PC-9 (cell line): ENCODE measurements at places on chromosomes 3 and 15. TPM values are rescaled to one million over a fixed set of nuclear protein-coding genes. Genes with fewer than 3 reads are reported as not detected.

DNA sequence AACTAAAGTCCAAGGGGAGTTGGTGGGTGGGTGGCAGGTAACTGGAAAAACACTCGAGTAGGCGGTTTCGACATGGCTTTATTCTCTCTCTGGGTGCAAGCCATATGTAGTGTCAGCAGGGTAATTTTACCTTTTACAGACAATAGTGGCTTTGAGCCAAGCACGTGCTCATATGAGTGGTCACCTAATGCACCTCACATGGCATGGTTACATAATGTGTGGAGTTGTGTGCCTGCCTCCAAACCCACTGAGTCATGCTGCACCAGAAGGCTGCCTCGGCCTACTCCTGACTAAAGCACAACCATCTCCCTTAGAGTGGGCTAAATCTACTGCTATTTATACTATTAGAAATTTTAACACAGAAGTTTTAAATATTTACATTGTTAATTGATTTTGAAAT, 16.5 kb downstream of the CCRL2 start:
- DNase-seq = peak; percentile 48
- H3K4me1 ChIP-seq = peaks cover 60% of the 10 kb centered on the region
- H3K36me3 ChIP-seq = no peaks in the 10 kb centered on the region

GRCh38 chr3:110900576-110900975, 171.0 kb upstream of the NECTIN3 start:
- no peaks in the 10 kb centered on the region for H3K4me1 ChIP-seq
- H3K27me3 ChIP-seq = no peaks in the 10 kb centered on the region
- DNase-seq = no peak
- no peaks in the 10 kb centered on the region for H3K36me3 ChIP-seq
- H3K4me3 ChIP-seq = no peak overlapping the region
- no peak overlapping the region for H3K27ac ChIP-seq

DNA sequence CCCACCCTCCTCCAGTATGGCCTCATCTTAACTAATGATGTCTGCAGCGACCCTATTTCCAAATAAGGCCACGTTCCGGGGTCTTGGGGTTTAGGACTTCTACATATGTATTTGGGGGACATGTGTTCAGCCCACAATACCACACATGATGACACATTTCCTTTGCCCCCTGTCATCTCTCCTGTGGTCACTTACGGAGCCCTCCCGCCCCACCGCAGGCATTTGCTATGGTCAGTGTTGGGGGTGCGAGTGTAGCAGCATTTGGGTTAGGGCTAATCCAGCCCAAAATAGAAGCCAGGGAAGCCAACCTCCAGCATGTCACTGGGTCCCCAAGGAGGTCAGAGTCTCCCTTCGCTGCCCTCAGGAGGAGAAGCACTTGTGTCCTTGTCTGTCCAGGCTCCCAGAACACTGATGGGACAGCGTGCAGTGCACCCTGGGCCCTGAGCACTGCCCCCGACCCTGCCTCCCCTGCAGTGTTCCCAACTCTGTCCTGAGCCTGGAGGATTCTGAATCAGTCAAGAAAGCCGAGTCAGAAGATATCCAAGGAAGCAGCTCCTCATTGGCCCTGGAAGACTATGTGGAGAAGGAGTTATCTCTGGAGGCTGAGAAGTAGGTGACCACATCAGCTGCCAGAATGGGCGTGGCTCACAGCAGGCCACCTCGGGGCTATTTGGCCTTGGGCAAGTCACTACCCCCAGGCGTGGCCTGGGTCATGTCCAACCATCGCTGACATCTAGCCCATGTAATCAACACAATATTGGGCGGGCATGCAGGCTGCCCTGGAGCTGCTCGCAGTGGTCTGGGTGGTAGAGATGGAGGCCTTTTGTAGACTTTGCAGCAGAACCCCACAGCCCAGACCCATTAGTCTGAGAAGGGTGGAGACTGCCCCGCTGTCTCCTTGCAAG, 46.9 kb upstream of the FGD5 start:
- no peaks in the 10 kb centered on the region for H3K4me1 ChIP-seq
- DNase-seq = no peak
- no peak overlapping the region for H3K27ac ChIP-seq
- no peaks in the 10 kb centered on the region; the same call in none of the 2 replicates for H3K27me3 ChIP-seq
- H3K36me3 ChIP-seq = no peaks in the 10 kb centered on the region

DNA sequence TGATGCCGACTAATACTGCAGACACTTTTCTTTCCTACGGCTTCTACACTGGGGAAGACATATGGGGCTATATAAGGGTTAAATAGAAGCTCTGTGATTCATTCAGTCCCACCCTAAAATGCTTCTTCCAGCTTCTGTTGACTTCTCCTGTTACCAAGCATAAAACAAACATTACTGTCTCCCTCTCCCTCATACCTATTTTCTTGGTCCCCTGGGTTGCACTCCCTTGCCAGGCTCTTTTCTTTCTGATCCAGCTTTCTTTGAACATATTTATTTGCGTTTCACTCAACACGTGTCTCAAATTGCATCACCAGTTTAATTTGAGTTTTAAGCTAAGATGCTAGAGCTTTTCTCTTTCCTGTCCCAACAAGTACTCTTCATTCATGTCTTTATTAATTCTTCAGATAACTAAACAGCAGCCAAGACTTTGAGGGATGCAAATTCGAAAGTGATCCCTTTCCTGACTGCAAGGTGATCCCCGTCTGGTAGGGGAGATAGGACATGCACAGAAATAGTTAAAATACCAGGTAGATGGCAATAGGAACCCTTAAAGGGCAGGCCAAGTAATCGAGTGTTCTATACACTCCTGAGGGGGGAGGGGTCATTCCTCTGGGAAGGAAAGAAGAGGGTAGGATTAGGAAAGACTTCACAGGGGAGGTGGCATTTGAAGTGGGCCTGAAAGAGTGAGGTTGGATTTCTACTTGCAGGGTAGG, 198.6 kb upstream of the BCL6 start:
- no peaks in the 10 kb centered on the region for H3K36me3 ChIP-seq
- DNase-seq = peak; percentile 43
- H3K27ac ChIP-seq = peak overlapping the region; percentile 94

DNA sequence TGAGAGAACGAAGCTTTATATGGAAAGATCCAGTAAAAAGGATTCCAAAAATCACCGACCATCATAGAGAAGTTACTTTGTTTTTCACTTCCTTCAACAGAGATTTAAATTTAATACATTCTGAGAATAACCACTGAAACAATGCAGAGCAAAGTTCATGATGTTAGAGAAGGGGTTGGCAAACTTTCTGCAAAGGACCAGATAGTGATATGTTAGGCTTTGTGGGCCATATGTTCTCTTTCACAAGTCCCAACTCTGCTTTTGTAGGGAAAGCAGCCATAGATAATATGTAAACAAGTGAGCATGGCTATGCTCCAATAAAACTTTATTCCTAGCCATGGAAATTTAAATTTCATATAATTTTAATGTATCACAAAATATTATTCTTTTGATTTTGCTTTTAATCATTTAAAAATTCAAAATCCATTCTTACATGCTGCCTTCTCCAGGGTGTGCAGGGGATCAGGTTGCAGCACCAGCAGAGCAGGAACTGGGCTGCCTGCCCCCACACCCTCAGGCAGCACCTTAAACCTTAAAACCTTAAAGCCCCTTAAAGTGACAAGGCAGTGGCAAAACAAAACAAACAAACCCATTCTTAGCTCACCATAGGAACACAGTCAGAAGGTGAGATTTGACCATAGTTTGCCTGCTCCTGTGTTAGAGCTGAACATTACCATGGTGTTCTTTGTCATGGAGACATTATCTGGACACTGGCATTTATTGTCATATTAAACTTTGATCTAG, 16.9 kb upstream of the IGSF10 start:
- H3K27me3 ChIP-seq = no peaks in the 10 kb centered on the region
- no peak overlapping the region for H3K27ac ChIP-seq
- DNase-seq = peak; percentile 51
- no peak overlapping the region for H3K4me3 ChIP-seq
- peaks cover 20% of the 10 kb centered on the region for H3K4me1 ChIP-seq

DNA sequence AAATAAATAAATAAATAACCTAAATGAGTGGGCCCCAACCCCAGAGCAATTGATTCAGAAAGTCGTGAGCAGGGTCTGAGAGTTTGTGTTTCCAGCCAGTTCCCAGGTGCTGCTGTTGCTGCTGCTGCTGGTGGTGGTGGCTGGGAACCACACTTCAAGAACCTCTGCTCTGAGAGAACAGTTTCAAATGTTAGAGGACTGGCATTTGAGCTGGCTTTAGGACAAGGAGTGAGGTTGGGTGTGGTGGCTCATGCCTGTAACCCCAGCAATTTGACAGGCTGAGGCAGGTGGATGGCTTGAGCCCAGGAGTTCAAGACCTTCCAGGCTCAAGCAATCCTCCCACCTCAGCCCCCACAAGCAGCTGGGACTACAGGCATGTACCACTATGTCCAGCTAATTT, 123.1 kb upstream of the UBE2E1 start:
- no peak for DNase-seq
- peaks cover 26% of the 10 kb centered on the region for H3K4me1 ChIP-seq
- no peak overlapping the region for H3K4me3 ChIP-seq
- no peaks in the 10 kb centered on the region for H3K36me3 ChIP-seq
- no peak overlapping the region for H3K27ac ChIP-seq

GRCh38 chr3:112477891-112478290, 21.4 kb downstream of the BTLA start:
- no peak for DNase-seq
- no peaks in the 10 kb centered on the region for H3K4me1 ChIP-seq
- H3K4me3 ChIP-seq = no peak overlapping the region
- H3K27ac ChIP-seq = no peak overlapping the region
- no peaks in the 10 kb centered on the region for H3K27me3 ChIP-seq

DNA sequence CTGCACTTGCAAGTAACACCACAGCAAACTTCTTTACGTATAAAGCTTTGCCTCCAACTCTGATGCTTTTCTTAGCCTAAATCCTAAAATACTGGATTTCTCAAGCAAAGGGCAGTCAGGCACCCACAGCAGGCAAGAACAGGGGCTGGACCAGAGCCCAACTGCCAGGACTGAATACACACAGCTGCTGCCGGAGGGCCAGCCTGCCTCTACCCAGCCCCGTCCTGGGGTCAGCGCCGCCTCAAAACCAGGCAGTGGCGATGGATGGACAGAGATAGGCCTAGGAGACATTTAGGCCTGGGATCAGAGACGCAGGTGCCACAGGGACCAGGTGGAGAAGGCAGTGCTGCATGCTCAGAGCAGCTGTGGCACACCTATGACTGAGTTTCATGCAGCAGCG, 47.6 kb upstream of the SEC61A1 start:
- no peak overlapping the region for H3K27ac ChIP-seq
- H3K36me3 ChIP-seq = no peaks in the 10 kb centered on the region
- no peaks in the 10 kb centered on the region for H3K4me1 ChIP-seq
- peaks cover 3% of the 10 kb centered on the region; the same call in 1 of the 2 replicates for H3K27me3 ChIP-seq
- no peak for DNase-seq
- no peak overlapping the region for H3K4me3 ChIP-seq

GRCh38 chr3:109731639-109732473, 394.5 kb upstream of the DPPA4 start:
- H3K27me3 ChIP-seq = no peaks in the 10 kb centered on the region
- no peak overlapping the region for H3K27ac ChIP-seq
- H3K36me3 ChIP-seq = no peaks in the 10 kb centered on the region
- no peaks in the 10 kb centered on the region for H3K4me1 ChIP-seq
- H3K4me3 ChIP-seq = no peak overlapping the region

GRCh38 chr3:112351036-112351435, 18.1 kb downstream of the CD200 start:
- no peaks in the 10 kb centered on the region for H3K36me3 ChIP-seq
- H3K27ac ChIP-seq = no peak overlapping the region
- H3K4me1 ChIP-seq = no peaks in the 10 kb centered on the region
- no peak for DNase-seq

DNA sequence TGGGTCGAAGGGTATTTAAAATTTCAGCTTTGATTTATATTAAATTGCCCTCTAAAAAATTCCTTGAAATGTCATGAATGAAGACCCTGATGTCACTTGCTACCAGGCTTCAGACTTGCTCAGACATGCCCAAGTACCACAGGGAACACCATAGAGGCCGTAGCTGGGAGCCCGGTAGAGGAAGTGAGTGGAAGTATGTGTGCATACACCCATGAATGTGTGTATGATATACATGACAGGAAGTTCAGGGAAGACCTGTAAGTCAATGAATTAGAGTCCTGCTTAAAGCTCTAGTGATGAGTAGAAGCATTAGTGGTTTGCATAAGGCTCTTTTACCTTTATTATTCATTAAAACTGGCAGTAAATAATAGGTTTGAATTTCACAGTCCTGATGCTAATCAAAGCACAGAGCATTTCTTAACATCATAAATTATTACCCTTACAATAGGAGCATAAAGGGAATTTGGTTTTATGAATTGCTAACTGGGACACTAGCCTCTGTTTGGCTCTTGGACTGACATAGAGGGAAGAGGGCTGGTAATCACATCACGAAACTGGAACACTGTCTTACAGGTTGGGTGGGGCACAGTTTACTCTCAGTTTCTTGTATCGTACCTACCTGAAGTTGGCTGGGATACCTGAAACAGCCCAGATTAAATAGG, 144.4 kb downstream of the CHST2 start:
- no peaks in the 10 kb centered on the region for H3K4me1 ChIP-seq
- no peak overlapping the region for H3K4me3 ChIP-seq
- no peak overlapping the region for H3K27ac ChIP-seq
- H3K27me3 ChIP-seq = no peaks in the 10 kb centered on the region
- DNase-seq = no peak

GRCh38 chr3:132898141-132898540, 140.1 kb upstream of the TMEM108 start:
- no peaks in the 10 kb centered on the region for H3K36me3 ChIP-seq
- no peaks in the 10 kb centered on the region for H3K27me3 ChIP-seq
- H3K4me3 ChIP-seq = no peak overlapping the region
- no peak for DNase-seq
- H3K4me1 ChIP-seq = no peaks in the 10 kb centered on the region
- H3K27ac ChIP-seq = no peak overlapping the region

GRCh38 chr15:67720556-67721175, 104.6 kb upstream of the SKOR1 start:
- no peaks in the 10 kb centered on the region for H3K4me1 ChIP-seq
- no peak overlapping the region for H3K4me3 ChIP-seq
- H3K36me3 ChIP-seq = no peaks in the 10 kb centered on the region
- no peaks in the 10 kb centered on the region for H3K27me3 ChIP-seq
- DNase-seq = no peak

DNA sequence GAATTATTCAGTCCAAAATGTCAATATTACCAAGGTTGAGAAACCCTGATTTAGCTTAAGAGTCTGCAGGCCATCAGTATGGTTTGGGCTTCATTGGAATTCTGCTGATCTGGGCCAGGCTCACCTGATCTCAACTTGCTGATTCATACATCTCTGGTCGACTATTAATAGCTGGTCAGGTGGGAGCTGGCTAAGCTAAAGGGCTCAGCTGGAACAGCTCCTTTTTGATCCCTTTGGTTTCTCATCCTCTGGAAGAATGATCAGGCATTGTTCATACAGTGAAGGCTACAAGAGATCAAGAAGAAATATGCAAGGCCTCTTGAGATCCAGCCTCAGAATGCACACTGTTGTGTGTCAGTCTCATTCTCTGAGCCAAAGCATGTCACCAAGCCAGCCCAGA, 123.3 kb upstream of the MME start:
- no peak for DNase-seq
- no peak overlapping the region for H3K27ac ChIP-seq
- no peaks in the 10 kb centered on the region for H3K36me3 ChIP-seq
- H3K4me3 ChIP-seq = no peak overlapping the region
- no peaks in the 10 kb centered on the region for H3K27me3 ChIP-seq

Gene NTRK3
- total RNA-seq = not detected in 2 replicates

Gene DOCK3
- total RNA-seq = 15.2 and 16.9 TPM in 2 replicates

Gene PDCD10
- 79.5 and 84.6 TPM in 2 replicates for total RNA-seq

Gene PCLAF
- total RNA-seq = 59.5 and 70.4 TPM in 2 replicates

Gene GP9
- not detected in 2 replicates for total RNA-seq

Gene GLDN
- total RNA-seq = not detected in 2 replicates

Gene SLC51B
- total RNA-seq = not detected in 2 replicates

Gene OGG1
- 22.1 and 24.3 TPM in 2 replicates for total RNA-seq
